ENCODE measurements at places on chromosomes 2 and 18.
A peak's percentile ranks its signal among the peaks of the same experiment; 100 is the strongest.

- no peak for DNase-seq
These were observed 194.3 kb downstream of the PLCL1 start for GRCh38 chr2:197998702-197999101.

DNA sequence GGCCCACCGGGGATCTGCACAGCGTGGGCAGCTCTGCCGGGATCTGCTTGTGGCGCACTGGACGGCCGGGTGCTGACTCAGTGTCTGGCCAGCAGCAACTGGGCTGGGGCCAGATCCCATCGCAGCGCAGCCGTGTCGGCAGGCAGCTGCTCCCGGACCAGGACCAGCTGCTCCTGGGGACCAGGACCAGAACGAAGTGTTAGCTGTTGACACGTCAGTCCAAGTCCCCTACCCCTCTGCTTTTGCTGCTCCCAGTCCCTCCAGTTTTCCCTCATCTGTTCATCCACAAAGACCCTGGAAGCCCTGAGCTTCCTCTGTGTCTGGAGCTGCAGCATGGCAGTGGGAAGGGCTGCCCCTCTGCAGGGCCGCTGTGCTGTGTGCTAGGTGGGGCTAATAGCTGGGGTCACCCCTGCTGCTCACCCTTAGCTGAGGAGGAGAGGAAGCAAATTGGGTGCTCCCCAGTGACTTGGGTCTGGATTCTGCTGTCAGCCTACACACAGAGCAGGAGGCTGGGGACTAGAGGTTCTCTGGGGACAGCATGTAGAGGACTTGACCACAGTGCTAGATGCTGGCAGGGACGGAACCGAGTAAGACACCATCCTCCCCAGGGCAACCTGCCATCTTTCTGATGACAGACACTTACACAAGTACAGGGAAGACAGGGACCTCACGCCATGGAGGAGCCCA lies 16.9 kb upstream of the KIF1A start:
- DNase-seq: no peak

GRCh38 chr18:12255626-12256026 lies 1.5 kb downstream of the CIDEA start:
- DNase-seq: no peak

- DNase-seq: peak; percentile 79
These were observed at the start of gene OST4 for GRCh38 chr2:27071277-27071989. TSS of gene OST4 (minus strand) at chr2:27071654.

- no peak for DNase-seq
These were observed 128.4 kb downstream of the IKZF2 start for GRCh38 chr2:213022987-213023386.

DNA sequence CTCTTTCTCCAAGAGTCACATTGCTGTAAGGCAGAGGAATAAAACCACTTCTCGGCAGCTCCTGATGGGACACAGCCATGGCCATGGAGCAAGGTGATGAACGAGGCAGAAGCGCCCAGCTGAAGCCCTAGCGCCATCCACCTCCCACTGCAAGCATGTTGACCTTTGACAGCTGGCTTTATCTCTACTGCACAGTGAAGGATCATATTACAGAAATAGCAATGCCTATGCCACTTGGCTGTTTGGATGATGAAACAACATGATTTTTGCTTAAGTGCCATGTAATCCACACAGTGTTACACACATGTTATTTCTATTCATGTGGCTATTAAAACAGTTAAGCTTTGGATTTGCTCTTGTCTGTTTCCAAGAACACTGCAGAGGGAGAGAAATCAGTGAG lies 167.7 kb downstream of the VAPA start:
- DNase-seq: no peak

DNA sequence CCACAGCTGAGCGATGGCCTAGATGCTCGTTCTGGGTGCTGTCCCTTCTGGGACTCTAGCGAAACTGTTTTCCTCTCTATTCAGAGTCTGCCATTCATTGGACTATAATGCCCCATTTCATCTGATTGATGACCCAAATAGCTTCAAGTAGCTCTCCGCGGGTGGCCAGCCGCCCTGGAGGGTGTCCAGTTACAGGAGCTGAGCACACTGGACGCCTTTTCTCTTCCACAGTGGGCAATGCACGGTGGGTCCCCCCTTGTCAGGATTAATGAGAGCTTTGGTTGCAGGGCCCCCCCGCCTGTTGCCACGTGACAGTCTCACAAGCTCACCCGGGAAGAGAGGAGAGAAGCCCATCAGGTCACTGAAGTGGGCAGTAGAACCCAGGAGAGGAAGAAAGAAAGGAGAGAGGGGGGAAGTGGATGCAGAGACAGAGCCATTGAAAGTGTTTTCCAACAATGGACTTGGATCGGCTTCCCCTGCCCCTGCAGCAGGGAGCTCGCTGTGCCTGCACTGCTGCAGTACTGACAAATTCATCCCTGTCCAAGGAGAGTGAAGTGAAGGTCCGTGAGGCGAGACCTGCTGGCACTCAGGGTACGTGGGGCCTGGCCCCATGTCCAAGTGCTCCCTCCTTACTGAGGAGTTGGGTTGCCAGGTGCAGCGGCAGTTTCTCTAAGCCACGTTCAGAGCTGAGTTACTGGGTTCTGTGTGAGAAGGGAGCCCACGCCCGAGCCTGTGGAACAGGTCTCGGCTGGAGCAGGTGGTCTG lies 44.8 kb downstream of the DIPK1C start:
- no peak for DNase-seq

DNA sequence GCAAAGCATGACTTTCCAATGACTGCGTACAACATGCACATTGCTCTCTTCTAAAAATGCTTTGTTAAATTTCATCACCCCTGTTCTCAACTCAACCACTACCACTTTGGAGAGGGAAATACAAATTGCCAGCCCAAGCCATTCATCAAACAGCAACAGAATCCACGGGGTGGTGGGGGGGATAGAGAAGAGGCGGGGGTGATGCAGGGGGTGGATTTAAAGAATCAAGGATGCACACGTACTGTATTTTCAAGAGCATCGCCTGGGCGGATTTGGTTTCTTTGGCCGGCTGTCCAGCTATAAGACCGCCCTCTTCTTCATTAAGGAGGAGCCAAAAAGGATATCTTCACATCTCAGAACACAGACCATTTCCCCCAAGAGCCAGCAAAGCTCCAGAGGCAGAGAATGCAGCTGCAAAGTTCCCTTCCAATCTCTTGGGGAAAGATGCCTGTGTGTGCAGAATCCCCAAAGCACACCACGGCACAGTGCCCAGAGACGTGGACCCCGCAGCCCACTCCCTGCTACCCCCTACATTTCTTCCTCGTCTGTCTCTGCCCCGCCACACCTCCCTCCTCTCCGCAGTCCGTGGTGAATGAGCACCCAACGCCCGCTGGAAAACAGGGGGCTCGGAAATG lies 977 bp downstream of the SLC8A1 start:
- peak; percentile 51 for DNase-seq

- no peak for DNase-seq
These were observed 925.5 kb downstream of the SLC4A3 start for GRCh38 chr2:220552790-220553535.

DNA sequence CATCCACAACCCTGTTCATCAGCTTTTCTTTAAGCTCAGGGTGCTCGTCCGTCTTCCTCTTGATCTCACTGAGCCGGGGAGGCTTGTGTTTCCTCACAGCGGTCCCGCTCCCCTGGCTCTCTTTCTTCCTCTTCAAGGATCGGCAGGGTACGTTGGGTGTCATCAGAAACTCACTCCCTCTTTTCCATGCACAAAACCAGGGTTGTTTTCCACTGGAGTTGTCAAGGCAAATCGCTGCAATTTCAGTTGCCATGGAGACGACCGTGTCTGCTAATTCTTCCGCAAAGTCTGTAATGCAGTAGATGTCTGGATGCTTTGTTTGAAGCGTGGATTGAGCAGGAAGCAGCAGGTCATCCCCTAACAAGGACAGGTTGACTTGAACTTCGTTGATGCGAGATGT lies 146.4 kb downstream of the DAW1 start:
- DNase-seq: peak; percentile 11
